ENCODE measurements at places on chromosomes 5 and 9.

DNA sequence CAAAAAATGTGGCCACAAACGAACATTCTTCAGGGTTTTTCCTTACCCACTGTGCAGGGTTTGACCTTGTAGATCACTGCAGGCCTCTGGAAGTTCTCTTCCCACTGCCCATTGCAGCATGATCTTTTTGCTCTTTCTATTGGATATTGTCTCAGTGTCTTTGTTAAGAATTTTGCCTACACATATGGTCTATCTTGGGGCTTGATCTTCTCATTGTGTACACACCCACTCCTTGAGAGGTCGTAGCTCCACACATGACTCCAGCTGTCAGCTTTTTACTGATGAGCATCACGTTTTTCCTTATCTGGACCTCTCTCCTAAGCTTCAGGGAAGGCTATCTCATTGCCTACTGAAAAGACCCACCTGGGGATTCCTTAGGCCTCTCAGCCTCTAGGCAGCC is 3.0 kb upstream of the GLRX start:
- no peak for DNase-seq

DNA sequence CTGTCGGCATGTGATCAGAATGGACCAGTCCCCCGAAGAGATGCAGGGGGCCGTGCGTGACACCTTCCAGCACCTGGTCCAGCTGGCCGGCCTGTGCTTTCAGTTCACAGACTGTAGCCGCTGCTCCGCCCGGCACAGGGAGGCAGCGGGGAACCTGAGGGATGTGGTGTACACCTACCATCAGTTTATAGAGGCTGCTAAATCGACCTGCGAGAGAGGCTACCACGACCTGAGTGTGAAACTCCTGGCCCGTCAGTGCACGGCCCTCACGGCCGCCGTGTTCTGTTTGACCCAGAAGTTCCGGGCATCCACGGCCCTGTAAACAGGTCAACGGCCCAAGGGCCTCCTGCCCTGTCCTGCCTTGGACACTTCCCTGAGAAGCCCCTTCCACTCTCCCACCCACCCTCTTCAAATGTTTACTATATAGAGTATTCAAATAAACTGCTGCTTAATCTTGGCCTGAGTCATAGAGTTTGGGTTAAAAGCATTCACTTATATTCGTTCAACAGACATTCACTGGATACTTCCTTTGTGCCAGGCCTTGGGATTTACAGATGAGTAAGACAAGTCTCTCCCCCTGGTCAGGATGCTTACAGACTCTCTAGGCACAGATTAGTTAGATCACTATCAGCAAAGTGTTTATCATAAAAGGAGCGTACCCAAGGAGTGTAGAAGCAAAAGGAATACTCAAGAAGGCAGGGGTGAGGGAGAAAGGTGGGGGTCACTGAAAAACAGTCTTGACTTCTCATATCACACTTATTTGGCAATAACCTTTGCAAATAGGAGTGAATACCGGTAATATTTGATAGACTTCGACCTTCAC is 6.9 kb upstream of the TRMT10B start:
- DNase-seq = no peak

GRCh38 chr9:32882705-32883104 is 99.4 kb downstream of the TMEM215 start:
- DNase-seq = no peak

- DNase-seq = no peak
These were observed 172.0 kb downstream of the CPLANE1 start for GRCh38 chr5:37077146-37077545.

GRCh38 chr9:5529683-5530221 is 19.4 kb downstream of the PDCD1LG2 start:
- no peak for DNase-seq

DNA sequence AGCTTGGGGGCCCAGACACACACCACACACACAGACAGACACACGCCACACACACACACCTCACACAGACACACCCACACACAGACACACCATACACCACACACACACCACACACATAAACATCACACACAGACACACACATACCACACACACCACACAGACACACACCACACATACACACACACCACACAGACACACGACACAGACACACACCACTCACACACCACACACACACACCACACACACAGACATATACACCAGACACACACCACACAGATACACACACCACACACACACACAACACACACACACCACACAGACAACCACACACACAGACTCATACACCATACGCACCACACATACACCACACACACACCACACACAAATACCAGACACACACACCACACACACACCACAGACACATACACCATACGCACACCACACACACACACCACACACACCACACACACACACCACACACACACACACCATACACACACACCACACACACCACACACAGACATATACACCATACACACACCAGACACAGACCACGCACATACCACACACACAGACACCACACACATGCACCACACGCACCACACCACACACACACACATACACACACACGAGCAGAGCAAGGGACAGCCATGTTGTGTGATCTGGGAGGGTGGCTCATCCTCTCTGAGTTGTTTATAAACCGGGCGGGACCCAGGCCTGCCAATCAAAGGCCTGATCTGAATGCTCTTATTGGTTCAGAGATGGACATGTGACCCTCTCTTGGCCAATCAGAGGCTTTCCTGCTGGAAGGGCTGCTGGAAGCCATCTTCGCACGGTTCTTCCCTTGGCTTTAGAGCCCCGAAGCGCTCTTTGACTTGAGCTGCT is 148.3 kb downstream of the GAPVD1 start:
- peak; percentile 7 for DNase-seq

DNA sequence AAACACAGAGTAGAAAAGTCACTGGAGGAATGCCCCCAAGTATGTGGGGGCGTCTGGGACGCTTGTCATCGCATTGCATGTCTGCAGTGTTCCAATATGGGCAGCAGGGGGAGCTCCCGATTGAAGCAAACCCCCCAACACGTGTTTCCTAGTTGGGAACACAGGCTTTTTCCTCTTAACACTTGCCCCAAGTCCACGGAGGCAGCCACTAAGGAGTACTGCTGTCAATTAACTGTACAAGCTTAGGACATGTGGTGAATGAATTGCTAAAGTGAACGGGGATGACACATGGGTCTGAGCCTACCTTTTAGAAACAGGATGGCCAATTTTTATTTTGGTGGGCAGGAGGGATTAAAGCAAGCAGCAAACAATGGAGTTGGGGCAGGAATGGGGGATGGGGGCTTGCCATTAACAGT is 2.2 kb downstream of the GABRB2 start:
- DNase-seq = no peak

DNA sequence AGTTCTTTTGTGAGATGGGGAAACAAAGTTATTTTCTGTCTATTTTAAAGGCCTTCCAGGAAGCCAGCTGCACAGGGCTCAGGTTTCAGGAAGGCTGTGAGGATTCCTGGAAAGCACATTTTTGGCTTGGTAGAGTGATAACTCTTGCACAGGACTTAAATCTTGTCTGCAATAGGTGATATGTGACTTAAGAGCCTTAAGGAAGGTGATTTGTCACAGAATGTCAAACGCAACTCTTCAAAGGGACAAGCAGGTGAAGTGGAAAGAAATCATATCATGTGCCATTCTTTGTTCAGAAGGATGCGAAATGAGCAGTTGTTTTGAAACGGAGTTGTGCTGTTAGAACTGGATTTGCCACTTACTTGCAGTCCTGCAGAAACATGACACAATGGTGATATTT is 459.3 kb downstream of the MAT2B start:
- no peak for DNase-seq

DNA sequence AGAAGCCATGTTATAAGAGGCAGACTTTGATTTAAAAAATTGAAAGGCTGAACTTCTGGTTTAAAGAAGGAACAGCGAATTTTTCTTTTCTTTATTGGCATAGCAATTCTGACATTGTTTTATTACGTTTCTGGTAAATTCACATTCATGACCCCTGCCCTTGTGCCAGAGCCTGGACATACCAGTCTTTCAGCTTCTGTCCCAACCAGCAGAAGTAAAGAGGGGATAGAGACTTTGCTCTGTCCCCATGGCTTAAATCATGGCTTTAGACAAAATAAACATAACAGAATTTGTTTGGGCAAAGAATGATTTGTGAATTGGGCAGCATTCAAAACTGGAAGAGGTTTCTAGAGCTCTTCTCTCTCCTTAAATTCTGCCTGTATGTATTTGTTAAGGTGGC is 15.3 kb downstream of the CAST start:
- no peak for DNase-seq

GRCh38 chr5:139394123-139394653 is 716 bp downstream of the PROB1 start:
- DNase-seq = no peak

DNA sequence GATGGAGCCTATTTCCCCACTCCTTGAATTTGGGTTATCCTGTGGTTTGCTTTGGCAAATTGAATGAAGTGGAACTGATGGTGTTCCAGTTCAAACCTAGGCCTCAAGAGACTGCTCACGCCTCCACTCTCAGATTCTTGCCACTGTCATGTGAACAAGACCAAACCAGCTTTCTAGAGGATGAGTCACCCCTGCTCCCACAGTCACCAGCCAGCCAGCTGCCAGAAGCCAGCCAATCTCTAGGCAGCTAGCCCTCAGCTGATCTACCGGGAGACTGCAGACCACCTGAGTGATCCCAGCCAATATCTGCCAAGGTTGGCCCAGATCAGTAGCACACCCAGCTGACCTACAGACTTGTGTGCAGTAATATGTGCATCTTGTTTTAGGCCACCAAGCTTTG is 300.6 kb downstream of the TMEM38B start:
- no peak for DNase-seq

DNA sequence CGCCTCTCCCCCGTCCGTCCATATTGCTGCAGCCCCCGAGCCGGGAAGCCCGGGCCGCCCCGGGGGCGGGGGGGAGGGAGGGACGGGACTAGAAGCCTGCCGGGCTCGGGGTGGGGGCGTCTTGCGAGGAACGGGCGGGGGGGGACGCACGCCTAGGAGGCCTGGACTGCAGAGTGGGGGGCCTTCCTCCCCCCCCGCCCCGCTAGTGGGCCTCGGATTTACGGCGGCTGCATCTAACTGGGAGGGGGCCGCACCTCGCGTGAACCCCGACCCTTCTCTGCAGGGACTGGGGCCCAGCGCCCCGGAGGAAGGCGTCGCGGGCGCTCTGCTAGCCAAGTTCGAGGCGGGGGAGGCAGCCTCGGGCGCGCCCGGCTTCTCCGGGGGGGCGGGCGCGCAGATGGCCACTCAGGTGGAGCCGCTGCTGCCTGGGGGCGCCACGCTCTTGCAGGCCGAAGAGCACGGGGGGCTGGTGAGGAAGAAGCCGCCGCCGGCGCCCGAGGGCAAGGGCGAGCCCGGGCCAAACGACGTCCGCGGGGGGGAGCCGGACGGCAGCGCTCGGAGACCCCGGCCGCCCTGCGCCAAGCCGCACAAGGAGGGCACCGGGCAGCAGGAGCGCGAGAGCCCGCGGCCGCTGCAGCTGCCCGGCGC is at the start of gene LARP1:
Gene LARP1, plus strand, starts transcription at position 17 of the 648 bp plus-strand sequence. Its CDS starts 381 bp downstream, at position 398.
- peak; percentile 17 for DNase-seq

- no peak for DNase-seq
These were observed 55.2 kb upstream of the SLIT3 start for GRCh38 chr5:169356181-169356580.

DNA sequence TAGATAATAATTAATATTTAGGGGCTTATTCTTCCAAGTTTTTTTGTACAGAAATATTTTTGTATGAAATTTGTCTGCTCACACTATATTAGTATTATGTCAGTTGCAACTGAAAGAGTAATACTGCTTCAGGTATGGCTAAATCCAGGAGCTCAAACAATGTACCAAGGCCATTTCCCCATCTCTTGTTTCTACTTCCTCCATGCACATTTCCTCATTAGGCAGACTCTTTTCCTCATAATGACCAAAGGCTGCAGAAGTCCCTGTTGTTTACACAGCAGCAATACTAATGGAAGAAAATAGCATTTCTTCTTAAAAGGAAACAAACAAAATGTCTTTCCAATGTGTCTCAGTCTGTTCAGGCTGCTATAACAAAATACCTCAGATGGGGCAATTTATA is 9.2 kb upstream of the OTULINL start:
- no peak for DNase-seq

GRCh38 chr5:138611678-138612218 is 36.5 kb upstream of the HSPA9 start:
- DNase-seq = no peak

DNA sequence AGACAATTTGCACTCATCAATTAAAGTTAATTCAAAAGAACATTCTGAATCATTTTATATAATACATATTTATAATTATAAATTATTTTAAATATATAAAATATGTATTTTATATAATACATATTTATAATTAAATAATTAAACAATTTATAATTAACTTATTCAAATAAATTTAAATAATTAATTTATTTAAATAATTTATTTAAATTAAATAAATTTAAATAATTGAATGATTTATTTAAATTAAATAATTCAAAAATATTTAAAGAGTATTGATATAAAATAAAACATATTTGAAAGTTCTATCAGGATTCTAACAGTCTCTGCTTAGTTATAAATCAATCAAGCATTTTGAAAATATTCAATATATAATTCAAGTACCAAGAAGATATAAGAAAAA is 775.5 kb upstream of the CTNND2 start:
- DNase-seq = no peak

Measured in activated T-cell treated with anti-CD3 and anti-CD28 coated beads for 4 hours (primary cell).